ENCODE measurements at places on chromosomes 12 and 14.

- no peak for DNase-seq
Measured at GRCh38 chr14:34262127-34262910, 199.7 kb downstream of the SPTSSA start.

- DNase-seq = no peak
Measured at GRCh38 chr12:54047160-54047963, 6.3 kb upstream of the HOXC4 start.

- no peak for DNase-seq
Measured at GRCh38 chr12:107238296-107238695, 144.9 kb upstream of the CRY1 start.

DNA sequence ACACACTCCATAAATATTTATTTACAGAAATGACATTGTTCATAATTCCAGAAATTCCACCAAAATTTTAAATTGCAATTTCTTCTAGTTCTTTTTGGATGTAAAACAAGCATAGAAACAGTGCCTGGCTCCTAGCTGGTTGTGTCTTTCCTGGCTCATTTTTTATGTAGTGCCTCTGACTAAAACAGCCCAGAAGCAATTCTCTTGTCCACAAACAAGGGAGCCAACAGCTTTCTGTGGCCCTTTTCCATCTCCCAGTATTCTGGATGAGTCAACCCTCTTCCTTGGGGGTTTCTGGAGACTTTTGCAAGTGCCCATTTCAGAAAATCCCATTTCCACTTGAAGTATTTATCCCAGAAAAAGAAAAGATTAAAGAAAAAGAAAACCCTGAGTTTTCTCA lies 141.4 kb downstream of the PHLDA1 start:
- DNase-seq = peak; percentile 36

DNA sequence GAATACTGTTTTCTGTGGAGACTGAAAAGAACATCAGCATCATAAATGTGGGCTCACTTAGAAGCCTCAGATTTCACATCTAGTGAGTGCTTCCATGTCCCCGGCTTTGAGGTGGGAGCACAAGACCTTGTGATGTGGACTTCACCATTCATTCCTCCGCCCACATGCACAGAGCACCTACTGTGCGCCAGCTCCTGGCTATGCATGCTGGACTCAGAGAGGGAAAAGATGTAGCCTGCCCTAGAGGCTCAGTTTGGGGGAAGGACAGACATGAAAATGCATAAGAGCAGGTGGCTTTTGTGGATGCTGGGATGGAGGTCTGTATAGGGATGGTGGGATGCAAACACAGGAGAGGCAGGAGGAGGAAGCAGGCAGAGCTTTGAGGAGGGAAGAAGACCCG lies 65.0 kb downstream of the SERPINA3 start:
- DNase-seq = no peak

GRCh38 chr14:73402579-73402978 lies 55.8 kb downstream of the NUMB start:
- DNase-seq = no peak

GRCh38 chr12:114848666-114849065 lies 164.7 kb upstream of the TBX3 start:
- DNase-seq = peak; percentile 81

DNA sequence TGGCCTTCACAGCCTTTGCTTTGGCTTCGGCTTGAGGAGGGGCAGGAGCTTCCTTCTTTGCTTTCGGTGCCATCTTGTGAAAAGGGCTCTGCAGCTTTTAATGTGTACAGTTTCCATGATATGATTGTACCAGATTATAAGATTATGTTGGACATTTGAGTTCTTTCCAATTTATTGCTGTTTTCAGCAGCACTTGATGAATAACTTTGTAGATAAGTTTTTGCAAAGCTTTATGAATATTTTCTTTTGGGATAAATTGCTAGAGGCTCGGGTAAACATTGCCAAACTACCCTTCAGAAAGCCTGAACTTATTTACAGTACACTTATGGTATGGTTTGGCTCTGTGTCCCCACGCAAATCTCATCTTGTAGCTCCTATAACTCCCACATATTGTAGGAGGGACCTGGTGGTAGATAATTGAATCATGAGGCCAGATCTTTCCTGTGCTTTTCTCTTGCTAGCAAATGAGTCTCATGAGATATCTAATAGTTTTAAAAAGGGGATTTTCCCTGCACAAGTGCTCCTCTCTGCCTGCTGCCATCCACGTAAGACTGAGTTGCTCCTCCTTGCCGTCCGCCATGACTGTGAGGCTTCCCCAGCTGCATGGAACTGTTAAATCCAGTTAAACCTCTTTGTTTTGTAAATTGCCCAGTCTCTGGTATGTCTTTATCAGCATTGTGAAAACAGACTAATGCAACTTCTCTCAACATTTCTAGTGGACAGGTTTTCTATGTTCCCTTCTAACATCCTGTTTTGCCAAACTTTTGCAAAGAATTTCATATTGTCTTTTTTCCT lies 70.4 kb downstream of the RCOR1 start:
- DNase-seq = no peak

DNA sequence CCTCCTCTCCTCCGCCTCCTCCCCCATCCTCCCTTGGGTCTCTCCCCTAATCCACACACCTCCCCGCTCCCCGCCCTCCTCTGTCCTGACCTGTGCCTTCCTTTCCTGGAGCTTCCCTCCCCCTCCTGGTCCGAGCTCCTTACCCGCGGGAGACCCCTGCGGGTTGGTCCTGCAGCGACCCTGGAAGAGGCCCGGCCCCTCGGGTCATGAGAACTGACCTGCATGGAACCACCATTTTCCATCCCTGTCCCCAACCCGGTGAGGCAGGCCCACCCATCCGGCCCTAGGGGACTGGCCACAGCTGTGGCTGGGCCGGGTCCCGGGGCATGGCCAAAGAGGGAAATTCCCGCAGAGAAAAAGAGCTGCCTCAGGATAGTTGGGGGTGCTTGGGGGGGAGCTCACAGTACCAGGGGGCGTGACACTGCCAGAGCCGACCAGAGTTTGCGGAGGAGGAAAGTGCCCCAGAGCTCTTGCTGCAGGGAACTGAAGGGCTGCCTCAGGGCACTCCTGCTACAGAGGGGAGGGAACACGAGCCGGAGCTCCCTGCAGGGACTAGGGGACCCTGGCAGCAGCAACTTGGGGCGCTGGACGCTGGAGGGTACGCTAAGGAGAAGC lies 613 bp downstream of the ARHGEF40 start:
- peak; percentile 33 for DNase-seq

DNA sequence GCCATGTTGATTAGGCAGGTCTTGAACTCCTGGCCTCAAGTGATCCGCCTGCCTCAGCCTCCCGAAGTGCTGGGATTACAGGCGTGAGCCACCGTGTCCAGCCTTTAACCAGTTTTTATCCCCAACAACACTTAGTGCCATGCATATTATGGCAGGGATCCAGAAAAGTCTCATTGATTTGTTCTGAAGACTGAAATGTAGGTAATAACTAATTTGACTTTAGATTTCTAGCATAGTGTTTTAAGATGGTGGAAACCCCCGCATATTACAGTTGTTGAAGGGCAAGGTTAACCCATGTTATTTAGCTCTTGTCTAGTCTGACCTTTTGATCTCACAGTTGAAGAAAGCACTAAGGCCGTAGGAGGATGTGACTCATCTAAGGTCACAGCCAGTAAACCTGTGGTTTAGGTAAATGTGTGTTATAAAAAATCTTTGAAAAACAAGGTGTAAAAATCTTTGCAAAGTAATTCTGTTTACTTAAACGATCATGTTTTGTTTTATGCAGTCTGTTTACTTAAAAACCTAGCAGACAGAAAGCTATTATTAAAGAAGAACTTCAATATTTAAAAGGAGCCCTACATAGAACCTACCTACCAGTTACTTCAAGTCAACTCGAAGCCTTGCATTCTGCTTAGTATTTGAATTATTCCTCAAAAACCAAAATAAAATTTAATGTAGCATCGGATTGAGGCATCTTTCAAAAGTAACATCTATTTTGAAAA lies 24.8 kb downstream of the BICDL1 start:
- no peak for DNase-seq

DNA sequence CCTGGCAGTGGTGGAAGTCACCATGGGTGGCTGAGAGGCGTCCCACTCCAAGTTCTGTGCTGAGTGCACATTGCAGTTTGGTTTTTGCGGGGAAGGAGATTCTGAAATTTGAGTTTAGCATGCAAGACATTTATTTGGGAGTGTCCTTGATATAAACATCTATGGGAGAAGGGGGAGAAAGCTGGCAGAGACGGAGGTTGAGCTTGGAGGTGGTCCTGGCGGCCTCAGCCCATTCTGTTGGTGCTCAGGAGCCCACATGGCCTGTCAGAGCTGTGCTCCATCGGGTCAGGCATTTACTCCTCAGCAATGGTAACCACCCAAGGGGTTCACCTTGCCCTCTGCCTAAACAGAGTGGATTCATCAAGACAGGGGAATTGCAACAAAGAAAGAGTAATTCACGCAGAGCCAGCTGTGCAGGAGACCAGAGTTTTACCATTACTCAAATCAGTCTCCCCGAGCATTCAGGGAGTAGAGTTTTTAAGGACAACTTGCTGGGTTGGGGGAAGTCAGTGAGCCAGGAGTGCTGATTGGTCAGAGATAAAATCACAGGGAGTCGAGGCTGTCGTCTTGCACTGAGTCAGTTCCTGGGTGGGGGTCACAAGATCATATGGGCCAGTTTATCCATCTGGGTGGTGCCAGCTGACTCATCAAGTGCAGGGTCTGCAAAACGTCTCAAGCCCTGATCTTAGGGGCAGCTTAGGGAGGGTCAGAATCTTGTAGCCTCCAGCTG lies 323.3 kb upstream of the TMEM132C start:
- no peak for DNase-seq

DNA sequence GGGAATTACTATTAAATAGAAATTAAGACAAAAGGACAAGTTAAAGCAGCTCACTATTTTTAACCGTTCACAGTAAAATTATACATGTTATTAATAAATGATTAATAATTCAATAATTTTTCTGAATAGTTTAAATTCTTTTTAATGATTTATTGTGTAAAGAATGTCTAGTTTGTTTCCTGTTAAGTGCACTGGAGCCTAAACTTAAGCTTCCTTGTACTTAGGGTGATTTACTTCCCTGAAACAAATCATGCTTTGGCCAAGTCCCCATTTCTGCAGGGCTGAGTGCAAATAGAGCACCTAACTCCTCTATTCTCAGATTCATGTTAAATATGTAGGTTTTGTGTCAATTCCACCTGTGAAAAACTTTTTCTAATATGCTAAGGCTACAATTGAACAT lies 188.9 kb upstream of the PDZRN4 start:
- DNase-seq = no peak
